ENCODE measurements at places on chromosomes 7 and 10.
A peak's percentile ranks its signal among the peaks of the same experiment; 100 is the strongest.

GRCh38 chr10:96995851-96996250 lies 163.8 kb downstream of the LCOR start:
- no peak for DNase-seq

- no peak for DNase-seq
Measured at GRCh38 chr10:113982769-113983168, 60.9 kb upstream of the ADRB1 start.

DNA sequence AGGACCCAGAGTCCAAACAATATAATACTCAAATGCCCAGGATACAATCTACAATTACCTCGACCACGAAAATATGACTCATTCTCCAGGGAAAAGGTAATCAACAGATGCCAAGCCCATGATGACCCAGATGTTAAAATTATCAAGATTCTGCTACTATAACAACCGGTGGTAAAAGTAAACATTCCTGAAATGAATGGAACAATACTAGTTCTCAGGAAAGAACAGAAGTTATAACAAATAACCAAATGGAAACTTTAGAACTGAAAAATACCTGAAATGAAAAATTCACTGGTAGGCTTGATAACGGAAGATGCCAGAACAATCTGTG lies 34.1 kb upstream of the GUSB start:
- no peak for DNase-seq

DNA sequence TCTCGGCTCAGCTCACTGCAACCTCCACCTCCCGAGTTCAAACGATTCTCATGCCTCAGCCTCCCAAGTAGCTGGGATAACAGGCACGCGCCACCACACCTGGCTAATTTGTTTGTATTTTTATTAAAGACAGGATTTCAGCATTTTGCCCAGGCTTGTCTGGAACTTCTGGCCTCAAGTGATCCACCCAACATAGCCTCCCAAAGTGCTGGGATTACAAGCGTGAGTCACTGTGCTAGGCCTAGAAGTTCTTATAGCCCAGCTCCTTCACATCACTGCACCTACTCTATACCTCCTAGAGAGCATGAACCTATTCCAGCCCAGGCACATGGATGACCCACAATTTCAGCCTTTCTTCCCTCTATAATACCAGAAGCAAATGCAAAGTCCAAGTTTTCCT lies 1.3 kb upstream of the BLOC1S2 start:
- DNase-seq: no peak

- no peak for DNase-seq
Measured at GRCh38 chr7:3592401-3593134, 291.5 kb downstream of the SDK1 start.

GRCh38 chr7:20647036-20647435 lies 31.6 kb downstream of the ABCB5 start:
- no peak for DNase-seq

GRCh38 chr10:69065406-69066361 lies 22.2 kb upstream of the SRGN start:
- DNase-seq: peak; percentile 82

DNA sequence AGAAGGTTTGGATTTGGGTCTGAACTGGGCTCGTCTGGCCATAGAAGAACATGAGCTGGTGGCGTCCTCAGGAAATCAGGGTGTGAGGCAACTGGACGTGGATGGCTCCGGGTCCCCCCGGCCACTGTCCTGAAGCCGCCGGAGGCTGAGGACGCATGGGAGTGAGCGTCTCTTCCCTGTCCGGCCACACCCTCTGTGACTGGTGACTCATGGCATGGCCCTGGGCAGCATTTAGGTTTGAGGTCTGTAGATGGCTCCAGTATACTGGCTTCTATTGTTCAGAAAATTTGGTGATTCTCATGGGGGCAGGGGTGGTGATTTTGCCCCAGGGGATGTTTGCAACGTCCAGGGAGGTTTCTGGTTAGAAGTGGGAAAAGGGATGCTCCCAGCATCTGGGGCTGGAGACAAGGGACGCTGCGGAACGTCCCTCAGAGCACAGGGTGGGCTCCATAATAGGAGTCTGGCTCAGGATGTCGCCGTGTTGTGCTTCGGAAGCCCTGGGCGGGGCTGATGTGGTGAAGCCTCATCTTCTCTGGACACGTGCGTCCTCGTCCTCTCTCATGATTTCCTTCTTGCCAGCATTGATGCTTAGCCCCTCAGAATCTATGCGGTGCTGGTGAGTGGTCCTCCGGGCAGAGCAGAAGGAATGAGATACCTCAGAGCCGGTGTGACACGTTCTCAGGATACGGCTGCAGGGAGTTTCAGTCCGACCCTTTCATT lies 49.9 kb downstream of the PITRM1 start:
- DNase-seq: no peak

DNA sequence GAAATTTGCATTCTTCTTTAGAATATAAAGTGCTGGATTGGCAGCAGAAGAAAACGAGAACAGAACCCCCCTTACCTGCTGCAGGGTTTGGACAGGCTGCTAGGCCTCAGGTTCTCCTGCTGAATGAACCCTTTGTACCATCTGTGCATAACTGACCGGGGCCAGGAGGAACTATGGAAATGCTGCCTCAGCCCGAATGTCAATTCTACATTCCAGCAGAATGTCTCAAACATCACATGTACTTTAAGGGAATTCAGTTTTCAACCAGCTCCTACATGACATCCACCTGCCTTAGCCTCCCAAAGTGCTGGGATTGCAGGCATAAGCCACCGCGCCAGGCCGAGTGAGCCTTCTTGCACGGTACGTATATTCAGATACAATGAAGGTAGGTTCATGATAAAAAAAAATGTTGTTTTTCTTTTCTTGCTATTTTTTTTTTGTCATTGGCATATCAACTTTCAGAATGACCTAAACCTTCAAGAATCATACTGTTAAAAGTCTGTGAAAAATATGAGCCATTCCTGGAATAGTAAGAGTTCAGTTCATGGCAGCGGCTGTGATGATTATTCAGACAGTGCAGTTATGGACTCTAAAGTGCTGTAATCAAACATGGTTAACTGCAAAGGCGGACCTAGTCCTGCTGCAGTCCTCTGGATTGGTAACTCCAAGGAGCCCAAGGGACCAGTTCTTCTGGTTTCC lies 84.4 kb upstream of the TNS3 start:
- no peak for DNase-seq

- no peak for DNase-seq
Measured at GRCh38 chr7:112395411-112395810, 54.8 kb upstream of the IFRD1 start.

GRCh38 chr10:123962756-123963530 lies 71.3 kb upstream of the CPXM2 start:
- no peak for DNase-seq

- DNase-seq: no peak
Measured at GRCh38 chr10:30352377-30352776, 3.3 kb upstream of the MTPAP start.

DNA sequence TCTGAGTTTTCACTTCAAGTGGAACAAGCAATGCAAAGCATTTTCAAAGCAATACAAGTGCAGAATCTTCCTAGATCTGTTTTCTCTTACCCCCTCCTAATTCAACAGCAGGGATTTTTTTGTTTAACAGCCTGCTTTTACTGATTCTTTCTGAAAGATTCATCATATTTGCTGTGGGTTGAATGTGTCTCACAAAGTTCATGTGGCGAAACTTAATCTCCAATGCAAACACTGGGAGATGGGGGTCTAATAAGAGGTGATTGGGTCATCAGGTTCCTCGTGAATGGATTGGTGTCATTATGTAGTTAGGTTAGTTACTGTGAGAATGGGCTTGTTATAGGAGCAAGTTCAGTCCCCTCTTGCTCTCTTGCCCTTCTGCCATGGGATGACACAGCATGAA lies 107.6 kb downstream of the CNNM2 start:
- no peak for DNase-seq

GRCh38 chr10:86079088-86079487 lies 287.5 kb downstream of the GRID1 start:
- DNase-seq: no peak

GRCh38 chr7:142788303-142789289 lies 17.8 kb downstream of the PRSS2 start:
- peak; percentile 14 for DNase-seq

DNA sequence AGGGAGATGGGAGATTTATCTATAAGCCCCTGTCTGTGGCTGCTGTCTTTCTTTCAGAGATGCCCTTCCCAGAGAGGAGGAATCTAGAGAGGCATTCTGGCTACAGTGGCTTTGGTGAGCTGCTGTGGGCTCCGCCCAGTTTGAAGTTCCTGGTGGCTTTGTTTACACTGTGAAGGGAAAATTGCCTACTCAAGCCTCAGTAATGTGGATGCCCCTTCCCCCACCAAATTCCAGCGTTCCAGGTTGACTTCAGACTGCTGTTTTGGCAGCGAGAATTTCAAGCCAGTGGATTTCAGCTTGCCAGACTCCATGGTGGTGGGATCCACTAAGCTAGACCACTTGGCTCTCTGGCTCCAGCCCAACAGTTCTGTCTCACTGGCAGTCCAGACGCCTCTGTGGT lies 951.6 kb downstream of the CCSER2 start:
- DNase-seq: no peak

- DNase-seq: peak; percentile 64
Measured at GRCh38 chr10:22475651-22476600, 130.6 kb downstream of the SPAG6 start.

- DNase-seq: no peak
Measured at GRCh38 chr10:86113983-86114382, 252.6 kb downstream of the GRID1 start.

GRCh38 chr10:308572-309085 lies 173.4 kb downstream of the ZMYND11 start:
- DNase-seq: no peak

DNA sequence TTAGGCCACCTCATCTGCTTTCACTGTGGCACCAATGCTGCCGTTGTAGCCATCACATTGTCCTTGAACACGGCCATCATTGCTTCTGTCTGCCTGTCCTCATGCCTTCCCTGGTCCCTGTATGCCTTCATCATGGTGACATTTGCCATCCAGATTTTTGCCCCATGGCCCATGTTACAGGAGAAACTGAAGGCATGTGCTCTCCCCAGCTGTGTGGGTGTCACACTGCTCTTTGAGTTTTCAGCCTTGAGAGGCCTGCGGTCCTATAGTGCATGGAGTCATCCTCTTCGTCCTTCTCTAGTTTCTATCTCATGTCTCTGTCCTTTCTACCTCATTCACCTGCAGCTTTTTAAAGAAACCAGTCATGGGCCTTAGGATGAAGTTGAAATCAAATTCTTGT lies 6.2 kb upstream of the SLC26A3 start:
- DNase-seq: no peak

DNA sequence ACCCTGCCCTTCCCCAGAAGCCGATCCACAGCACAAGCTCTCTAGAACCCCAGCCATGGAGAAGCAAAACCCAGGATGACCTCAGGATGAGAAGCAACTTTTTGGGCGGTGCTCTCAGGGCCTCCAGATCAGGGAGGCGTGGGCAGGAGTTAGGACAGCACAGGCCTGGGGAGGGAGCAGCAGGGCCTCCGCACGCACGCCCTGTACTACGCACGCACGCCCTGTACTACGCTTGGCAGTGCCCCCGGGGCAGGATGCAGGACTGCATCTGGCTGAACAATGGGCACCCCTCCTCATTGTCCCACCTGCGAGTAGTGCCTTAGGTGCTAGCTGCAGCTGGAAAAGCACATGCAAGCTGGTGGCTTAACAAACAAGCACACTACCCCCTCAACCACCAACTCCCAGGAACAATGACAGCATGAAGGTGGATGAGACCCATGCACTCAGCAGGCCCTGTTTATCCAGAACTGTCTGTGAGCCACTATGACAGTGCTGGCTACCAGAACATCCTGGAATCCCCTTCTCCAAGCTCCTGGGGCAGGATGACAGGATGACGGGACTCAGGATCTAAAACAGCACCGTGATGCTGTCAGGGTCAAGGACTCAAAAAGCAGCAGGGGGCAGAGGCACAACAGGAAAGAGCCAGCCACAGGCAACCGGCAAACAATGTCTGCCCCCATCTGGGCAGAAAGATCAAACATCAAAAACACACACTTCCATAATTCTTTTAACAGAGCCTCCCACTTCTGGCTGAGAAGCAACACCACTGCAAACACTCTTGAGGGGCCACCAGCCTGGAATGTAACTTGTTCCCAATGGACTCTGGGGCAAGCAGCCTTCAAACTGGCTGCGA lies 11.8 kb downstream of the PODXL start:
- DNase-seq: no peak

- DNase-seq: no peak
Measured at GRCh38 chr10:114077815-114078219, 34.2 kb downstream of the ADRB1 start.

DNA sequence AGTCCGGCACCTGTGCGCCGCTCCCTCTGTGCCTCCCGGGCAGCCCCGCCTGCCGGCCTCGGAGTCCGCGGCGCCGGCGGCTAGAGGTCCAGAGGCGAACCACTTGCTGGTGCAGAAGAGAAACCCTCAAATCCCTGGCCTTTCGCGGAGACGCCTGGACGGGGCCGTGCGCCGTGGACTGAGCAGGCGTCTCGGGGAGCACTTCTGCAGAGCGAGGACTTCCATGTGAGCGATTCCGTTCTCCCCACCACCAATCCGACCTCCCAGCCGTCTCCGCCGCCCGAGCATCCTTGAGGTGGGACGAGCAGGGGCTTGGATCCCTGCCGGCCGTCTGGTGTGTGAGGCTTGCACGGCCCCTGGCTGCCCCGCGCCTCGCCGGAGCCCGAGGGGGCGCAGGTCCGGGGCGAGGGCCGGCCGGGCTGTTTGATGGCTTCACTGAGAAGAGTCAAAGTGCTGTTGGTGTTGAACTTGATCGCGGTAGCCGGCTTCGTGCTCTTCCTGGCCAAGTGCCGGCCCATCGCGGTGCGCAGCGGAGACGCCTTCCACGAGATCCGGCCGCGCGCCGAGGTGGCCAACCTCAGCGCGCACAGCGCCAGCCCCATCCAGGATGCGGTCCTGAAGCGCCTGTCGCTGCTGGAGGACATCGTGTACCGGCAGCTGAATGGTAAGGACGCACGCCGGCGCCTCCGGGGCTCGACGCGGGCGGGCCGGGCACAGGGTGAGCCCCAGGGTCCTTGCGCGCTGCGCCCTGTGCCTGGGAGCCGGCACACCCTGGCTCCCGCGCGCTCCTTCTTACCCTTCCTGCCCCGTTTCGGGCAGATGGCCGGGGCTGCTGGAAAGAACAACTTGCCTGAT lies 660 bp downstream of the GALNT17 start:
- no peak for DNase-seq

DNA sequence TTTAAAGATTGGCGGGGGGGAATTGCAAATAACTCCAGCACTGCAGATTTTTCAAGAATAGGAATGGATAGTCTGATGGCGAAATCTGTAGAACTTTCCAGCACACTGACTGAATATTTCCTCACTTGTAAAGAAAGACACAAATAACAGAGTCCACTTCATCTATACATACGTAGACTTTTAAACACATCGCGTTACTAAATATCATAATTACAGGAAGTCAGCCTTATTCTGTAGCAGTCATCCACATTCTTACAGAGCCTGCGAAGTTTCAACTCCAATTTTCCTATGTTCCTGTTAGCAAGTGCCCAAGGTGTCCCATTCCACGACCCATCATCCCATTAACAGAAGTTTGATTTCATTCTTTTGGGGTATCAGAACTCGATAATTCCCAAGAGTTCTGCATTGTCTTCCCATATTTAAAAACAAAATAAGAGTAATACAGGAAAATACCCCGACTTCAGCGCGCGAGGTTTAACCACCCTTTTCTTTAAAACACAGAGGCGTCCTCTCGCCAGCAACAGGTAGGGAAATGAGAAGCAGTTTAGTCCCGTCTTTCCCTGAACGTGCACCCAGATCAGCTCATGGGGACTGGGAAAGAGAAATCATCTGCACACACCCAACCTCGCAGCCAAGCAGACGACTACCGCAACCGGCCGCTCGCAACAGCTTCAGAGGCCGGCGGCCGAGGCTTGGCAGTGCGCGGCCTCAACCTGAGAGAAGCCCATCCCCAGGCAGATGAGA lies 880 bp downstream of the HERC4 start:
- no peak for DNase-seq

GRCh38 chr7:70608229-70608628 lies 523.7 kb upstream of the GALNT17 start:
- no peak for DNase-seq

- no peak for DNase-seq
Measured at GRCh38 chr10:24897326-24897926, 55.0 kb downstream of the PRTFDC1 start.

Data from activated CD4-positive, alpha-beta T cell treated with anti-CD3 and anti-CD28 coated beads, Interleukin-2, amount 50 U/mL, for 48 hours (primary cell).